Suprapubic skin (tissue), 4 donors: ENCODE measurements at places on chromosomes 12 and 14. TPM values are rescaled to one million over a fixed set of nuclear protein-coding genes. Genes with fewer than 3 reads are reported as not detected.

DNA sequence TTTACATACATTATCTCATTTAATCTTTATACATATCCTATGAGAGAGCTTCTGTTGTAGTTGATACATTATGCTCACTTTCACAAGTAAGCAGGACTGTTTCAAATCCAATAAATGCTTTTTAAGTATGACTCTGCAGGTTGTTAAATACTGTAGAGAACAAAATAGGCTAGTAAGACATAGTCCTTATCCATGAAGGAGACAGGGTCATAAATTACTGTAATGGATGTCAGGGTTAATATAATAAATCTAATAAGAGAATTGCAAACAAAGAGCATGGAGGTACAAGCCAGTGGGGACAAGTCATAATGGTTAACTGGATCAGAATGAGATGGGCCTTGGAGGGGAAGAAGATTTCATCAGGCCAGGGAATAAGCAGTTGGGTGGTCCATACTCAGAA lies 303.8 kb upstream of the RGS6 start:
- DNase-seq = no peak
- H3K27ac ChIP-seq = no peak overlapping the region
- H3K4me3 ChIP-seq = no peak overlapping the region
- peaks cover 11% of the 10 kb centered on the region for H3K36me3 ChIP-seq
- H3K4me1 ChIP-seq = no peaks in the 10 kb centered on the region

DNA sequence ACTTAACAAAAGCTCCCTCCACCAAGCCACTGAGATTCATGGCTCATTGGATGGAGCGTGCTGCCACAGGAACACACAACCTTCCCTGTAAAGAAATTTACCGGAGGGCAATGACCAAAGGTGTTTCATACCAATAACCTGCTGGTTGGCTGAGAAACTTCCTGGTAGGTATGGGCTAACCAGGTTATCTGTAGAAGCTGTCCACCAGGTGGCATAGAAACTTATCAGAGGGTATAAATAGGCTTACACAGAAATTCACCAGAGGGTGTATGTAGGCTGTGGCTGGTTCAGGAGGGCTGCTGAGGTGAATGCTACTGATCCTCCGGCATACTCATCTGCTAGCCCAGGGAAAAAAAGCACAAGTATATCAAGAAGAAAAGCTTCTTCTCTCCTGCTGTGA lies 27.1 kb upstream of the MTERF2 start:
- H3K4me1 ChIP-seq = no peaks in the 10 kb centered on the region
- H3K4me3 ChIP-seq = no peak overlapping the region
- no peaks in the 10 kb centered on the region for H3K27me3 ChIP-seq
- DNase-seq = no peak
- no peak overlapping the region for H3K27ac ChIP-seq

DNA sequence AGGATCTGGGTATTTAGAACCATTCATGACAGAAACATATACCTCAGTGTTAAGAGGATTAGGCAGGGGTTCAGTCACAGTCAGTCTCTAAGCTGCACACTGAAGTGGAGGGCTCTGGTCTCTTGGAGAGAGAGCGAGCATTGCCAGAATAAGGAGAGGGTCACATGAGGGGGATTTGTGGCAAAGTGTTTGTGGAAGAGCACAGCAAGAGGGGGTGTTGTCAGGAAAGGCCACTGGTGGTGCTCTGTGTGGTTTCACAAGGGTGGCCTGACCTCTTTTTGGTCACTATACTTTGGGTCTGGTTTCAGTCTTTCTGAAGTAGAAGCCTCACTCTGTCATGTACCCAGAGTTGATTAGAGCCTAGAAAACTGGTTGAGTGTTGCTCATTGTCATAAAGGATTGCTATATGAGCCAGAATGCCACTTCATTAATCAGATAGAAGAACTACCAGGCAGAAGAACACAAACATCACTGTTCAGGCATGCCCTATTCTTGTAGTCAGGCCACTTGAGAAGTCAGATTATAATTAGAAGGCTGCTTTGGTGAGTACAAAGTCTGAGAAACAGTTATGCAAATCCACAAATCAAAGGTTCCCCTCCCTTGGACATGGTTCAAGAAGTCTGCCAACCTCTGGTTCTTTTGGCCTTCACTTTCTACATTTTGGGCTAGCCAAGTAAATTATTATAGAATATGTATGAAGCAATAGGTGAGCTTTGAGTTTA lies 8.4 kb downstream of the TMEM19 start:
- DNase-seq = no peak
- H3K4me1 ChIP-seq = peaks cover 12% of the 10 kb centered on the region
- H3K36me3 ChIP-seq = peaks cover 29% of the 10 kb centered on the region
- H3K27me3 ChIP-seq = no peaks in the 10 kb centered on the region

DNA sequence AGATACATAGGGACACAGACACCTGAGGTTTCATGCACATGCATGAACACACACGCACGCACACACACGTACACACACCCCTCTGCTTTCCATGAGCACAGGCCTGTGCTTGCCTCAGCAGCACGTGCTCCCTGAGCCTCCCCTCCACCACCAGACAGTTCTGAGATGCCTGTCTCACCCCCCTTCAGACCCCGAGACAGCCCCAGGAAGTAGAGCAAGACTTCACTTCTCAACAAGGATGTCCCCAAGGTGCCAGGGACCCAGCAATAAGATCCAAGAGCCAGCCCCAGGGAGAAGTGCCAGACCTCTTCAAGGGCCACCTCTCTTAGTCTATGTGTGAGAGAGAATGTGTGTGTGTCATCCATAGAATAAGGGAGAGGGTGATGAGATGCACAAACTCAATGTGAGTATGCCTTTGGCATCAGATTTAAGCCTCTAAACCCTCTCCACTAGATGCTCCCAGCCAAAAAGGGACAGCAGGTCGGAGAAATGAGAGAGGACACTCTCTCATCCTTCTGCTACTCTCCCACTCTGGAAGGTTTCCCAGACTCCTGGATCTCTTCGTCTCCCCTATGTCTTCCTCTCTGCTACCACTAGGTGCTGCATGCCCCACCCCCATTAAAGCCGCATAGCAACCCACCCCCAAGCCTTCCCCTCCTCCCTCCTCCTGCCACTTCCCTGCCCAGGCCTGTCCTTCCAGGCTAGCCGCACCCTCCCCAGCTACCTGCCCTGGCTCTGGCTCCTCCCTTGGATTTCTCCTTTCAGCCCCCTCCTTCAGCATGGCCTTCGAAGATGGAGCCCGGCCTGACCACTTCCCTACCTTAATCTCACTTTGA lies 7.7 kb downstream of the RARG start:
- DNase-seq = peak; percentile 77
- peak overlapping the region; percentile 99 for H3K27ac ChIP-seq
- peak overlapping the region; percentile 10 for H3K4me3 ChIP-seq

DNA sequence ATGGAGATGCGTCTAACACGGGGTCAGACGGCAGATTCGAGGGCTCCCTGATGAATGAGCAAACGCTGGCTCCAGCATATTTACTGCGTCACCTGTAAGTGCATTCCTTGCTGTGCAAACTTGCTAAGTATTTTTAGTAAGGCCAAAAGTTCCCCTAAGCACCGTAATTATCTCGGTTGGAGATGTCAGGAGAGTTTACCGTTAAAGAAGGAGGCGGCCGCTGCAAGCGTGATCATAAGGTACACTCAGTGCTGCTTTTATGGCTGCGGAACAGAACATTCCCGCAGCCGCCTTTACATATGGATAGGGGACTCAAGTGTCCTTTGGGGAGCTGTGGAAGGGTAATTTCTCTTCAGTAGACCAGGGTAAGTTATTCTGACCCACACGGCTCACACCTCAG lies 175.6 kb downstream of the GLT1D1 start:
- no peaks in the 10 kb centered on the region for H3K4me1 ChIP-seq
- no peak overlapping the region for H3K27ac ChIP-seq
- no peak for DNase-seq
- no peaks in the 10 kb centered on the region for H3K36me3 ChIP-seq
- no peaks in the 10 kb centered on the region for H3K27me3 ChIP-seq
- H3K4me3 ChIP-seq = no peak overlapping the region

DNA sequence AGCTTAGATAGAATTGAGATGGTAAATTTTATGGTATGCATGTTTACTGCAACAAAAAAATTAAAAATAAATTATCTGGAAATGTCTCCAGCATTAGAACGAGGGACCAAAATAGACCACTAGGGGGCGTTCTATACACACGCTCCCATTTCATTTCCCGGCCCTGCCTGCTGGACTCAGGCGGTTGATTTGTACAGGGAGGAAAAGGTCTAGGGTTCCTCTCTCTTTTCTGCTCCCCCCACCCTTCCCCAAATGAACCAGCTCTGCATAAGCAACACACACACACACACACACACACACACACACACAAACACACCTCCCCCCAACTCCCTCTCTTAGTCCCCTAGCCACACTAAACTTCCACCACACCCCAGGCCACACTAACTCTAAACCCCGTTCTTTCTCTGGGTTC lies 7.8 kb upstream of the DTX1 start:
- peaks cover 22% of the 10 kb centered on the region for H3K27me3 ChIP-seq
- DNase-seq = no peak
- H3K4me3 ChIP-seq = no peak overlapping the region
- H3K4me1 ChIP-seq = no peaks in the 10 kb centered on the region

TEX52 gene
- not detected for total RNA-seq

BICDL1 gene
- 127 TPM for total RNA-seq

KRT8 gene
- 58.1 TPM for total RNA-seq

LRCOL1 gene
- not detected for total RNA-seq
